HCEC 1CT (cell line): ENCODE measurements at places on chromosomes 16 and 17.

GRCh38 chr16:710500-711075 is 4.3 kb upstream of the METRN start:
- DNase-seq: no peak

DNA sequence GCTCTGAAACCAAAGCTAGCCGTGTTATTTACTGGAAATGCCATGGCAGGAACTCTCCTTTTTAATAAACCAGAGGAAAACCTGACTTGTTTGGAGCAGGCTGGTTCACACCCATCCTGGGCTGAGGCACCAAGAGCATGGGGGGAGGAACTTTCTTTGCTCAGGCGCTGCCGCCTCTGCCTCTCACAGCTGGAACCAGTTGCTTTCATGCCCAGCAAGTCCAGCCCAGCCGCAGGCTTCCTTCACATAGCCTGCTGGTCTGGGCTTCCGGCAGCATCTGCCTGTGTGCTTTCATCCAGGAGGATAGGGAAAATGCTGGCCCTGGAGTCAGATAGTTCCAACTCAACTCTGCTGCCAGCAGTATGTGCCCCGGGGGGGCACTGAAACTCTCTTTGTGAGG is 88.1 kb upstream of the ASIC2 start:
- no peak for DNase-seq

DNA sequence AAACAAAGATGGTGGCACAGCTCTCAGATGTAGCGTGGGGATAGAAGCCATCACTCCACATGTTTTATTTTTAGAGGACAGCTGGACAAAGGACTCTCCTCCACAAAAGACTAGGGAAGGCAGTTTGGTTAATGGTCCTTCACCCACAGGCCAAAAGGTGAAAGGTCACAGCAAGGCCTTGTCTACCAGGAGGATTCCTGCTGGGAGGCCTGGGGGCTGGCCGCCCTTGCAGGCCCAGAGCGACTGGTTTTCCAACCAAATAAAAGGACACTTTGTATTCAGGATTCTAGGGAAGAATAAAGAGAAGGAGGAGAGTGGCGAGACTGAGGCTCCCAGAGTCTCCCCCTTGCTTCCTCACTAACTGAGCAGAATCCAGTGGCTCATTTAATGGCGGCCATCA is 94.3 kb downstream of the AXIN2 start:
- DNase-seq: no peak

DNA sequence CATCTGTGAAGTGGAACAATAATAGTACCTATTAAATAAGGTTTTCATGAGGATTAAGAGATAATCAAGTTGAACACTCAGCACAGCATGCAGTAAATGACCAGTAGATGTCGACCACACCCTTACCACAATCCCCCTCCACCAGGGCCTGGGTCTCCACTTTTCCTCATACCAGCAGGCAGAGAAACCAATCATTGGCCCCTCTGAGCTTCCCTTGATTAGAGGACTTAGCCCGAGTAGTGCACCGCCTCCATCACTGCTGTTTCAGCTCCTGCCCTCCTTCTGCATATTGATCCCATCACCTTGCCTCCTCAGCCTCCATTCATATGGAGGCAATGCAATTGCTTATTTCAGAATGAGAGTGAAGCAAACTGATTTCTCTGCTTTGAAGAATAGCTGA is 96.5 kb upstream of the CDH11 start:
- no peak for DNase-seq

DNA sequence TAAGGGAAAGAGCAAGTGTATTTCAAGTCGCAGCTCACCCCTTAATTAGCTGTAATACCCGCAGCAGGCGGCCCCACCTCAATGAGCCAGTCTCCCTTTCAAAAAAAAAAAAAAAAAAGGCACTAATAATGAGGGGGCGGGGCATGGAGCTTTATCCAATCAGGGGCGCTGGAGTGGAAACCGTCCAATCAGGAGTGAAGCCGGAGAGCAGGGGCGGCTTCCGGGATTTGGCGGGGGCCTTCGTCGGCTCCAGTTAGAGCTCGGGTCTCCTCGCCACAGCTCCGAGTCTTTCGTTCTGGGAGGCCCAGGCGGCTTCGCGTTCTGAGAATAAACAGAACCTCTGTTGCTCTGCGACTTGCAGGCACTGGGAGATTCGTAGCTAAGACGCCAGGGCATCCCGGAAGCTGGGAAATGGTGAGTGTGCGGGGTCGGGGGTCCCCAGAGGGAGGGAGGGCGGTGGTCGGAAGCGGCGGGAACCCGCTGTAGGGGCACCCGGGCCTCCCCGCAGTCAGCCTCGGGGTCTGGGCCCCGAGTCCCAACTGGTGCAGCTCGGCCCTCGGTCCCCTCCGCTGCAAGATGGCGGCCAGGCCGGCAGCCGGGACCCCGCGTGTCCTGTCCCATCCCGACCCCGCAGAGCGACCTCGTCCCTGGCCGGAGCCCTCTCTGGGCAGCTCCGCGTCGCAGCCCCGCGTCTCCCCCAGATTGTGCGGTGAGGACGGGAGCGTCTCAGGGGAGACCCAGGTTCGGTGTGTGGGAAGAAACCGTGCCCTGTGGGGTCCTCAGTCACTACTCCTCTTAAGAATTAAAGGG is at the start of gene ZNF267:
ZNF267 (plus strand) TSS at position 252 of the 810 bp plus-strand sequence; CDS start at position 412, 160 bp downstream.
- peak; percentile 85 for DNase-seq

DNA sequence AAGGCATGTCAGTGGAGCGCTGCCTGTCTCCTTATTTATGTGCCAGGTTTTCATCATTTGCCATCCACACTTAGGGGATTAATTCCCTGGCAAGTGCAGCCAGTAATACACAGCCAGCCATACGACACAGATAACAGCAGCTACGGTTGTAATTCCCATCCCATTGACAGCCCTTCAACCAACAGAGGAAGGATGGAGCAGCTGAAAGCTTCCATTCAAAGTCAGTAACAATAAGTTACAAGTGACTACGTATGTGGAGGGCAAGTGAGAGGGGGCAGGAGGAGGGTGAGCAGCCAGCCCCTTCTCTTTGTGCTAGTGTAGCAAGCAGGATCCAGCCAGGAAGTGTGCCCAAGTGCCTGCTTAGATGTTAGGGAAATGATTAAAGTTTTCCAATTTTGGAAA is 53.8 kb upstream of the LYRM9 start:
- DNase-seq: no peak

DNA sequence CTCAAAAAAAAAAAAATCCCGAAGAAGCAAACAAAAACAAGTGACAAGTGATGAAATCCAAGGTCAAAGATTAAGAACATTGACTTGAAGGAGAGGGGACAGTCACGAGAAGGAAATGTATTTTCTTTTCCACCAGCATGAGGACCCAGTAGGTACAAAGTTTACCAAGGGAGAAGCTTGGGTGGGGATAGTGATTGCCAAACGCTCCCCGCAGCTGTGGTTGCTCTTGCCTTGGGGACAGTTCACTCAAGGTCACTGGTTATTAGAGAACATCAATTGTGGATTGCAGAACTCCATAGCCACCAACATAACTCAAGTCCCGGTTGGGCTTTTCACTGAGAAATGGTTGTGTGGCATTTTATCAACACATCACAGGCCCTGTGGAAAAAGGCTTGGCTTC is 27.0 kb downstream of the RSL1D1 start:
- no peak for DNase-seq

DNA sequence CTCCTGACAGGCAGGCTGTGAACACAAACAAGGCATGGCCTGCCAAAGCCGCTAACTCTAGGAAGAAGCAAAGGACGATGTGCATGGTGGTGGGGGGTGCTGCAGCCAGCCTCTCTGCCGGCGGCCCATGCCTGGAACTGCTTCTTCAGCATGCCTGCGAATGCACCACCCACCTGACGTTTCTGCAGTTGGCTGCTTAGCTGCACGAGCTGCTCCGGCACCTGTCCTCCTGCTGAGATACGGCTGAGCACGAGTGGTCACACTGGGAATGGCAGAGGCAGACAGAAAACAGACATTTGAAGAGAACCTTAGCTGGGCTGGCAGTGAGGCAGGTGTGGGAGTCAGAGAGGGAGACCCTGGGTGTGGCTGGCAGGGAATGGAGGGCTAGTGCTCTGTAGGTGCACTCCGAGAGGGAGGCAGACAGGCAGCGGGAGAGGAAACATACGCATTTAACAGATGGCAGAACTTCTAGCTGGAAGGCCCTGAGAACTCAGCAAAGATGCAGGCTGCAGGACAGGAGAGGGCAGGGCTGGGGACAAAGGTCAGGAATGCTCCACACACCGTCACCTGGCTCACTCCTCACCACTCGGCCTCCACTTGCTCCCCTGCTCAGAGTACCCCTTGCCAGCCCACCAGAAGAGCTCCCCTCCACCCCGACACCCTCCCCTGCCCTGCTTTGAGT is 5.2 kb downstream of the FLCN start:
- DNase-seq: no peak

GRCh38 chr17:17737961-17738894 is 57.0 kb downstream of the RAI1 start:
- no peak for DNase-seq
